ENCODE measurements at places on chromosomes 7 and 10.

DNA sequence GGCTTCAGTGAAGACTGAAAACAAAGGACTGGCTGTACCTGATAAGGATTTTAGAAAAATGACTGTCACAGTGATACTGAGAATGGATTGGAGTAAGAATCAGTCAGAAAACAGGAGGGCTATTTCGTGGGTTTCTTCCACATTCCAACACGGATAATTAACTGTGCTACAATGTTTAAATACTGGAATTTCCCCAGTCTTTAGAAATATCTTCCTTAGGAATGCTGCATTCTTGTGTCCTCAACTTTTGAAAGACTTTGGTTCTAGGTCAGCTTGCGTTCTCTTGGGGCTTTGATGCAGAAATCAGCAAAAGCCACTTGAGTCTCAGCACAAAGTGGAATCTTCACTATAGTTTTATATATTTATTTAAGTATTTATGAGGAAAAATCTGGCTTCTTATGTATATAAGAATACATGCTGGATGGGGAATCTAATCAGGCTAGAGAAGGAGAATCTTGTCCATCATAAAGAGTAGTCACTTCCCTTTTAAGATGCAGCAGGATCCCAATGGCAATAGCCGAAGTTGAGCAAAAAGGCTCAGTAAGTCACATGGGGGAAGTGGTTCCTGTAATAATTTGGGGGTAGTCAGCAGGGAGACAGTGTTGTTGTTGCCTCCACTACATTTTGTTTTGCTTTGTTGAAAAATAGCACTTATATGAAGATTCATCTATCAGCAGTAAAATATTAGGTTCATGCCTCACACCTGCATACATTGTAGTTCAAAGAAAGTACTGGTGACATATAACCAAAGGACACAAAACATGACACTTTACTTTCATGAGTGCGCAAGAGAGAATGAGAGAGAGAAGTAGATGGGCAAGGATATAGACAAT lies 86.0 kb downstream of the CH25H start:
- no peak for DNase-seq

- DNase-seq = no peak
Measured at GRCh38 chr10:104316321-104317099, 21.8 kb downstream of the ITPRIP start.

GRCh38 chr7:34425194-34425593 lies 232.8 kb upstream of the NPSR1 start:
- DNase-seq = no peak

- DNase-seq = no peak
Measured at GRCh38 chr10:60042262-60042661, 135.9 kb upstream of the CCDC6 start.

DNA sequence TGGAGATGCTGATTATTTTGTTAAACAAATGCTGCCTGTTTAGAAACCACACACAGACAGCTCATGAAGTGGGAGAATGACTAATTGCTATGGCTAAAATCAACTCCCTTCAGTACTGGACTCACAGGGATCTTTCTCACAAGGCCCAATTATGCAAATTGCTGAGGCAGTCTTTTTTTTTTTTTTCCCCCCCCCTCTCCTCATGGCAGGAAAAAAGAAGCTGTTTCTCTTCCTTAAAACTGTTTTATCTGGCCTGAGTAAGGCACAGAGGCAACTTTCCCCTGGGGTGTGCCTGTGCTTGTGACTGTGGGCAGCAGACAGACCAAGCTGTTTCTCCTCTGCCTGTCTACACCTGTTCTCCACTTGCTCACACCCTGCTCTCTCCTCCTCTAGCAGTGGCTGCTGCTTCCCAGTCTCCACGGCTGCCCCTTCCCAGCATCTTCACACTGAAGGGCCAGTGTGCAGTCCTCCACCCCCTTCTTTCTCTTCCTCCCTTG lies 65.4 kb upstream of the STEAP1B start:
- DNase-seq = no peak

- no peak for DNase-seq
Measured at GRCh38 chr10:20407357-20407756, 489.8 kb downstream of the NEBL start.

DNA sequence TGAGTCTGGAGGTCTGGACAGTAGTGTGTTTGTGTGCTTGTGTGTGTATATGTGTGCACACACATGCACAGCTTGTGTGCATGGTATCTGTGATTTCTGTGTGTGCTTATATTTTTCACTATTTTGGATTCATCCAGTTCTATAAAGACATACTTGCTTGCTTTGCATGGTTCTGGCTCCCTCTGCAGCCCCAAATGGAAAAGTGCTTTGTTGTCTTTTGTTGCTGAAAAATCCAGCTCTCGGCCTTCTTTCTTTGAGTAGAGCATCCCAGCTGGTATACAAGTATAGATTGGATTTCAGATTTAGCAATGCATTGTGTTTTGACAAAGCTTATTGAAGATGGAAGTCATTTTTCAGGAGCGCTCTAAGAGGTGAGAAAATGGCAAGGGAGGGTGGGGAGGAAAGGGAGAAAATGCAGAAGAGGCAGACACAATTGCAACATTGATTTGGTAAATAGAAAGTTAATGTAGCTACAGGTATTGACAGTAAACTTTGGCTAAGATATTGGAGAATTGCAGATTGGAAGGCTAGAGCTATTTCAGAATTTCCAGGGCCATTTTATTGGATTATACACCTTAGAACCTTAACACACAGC lies 333.9 kb downstream of the AUTS2 start:
- DNase-seq = no peak

DNA sequence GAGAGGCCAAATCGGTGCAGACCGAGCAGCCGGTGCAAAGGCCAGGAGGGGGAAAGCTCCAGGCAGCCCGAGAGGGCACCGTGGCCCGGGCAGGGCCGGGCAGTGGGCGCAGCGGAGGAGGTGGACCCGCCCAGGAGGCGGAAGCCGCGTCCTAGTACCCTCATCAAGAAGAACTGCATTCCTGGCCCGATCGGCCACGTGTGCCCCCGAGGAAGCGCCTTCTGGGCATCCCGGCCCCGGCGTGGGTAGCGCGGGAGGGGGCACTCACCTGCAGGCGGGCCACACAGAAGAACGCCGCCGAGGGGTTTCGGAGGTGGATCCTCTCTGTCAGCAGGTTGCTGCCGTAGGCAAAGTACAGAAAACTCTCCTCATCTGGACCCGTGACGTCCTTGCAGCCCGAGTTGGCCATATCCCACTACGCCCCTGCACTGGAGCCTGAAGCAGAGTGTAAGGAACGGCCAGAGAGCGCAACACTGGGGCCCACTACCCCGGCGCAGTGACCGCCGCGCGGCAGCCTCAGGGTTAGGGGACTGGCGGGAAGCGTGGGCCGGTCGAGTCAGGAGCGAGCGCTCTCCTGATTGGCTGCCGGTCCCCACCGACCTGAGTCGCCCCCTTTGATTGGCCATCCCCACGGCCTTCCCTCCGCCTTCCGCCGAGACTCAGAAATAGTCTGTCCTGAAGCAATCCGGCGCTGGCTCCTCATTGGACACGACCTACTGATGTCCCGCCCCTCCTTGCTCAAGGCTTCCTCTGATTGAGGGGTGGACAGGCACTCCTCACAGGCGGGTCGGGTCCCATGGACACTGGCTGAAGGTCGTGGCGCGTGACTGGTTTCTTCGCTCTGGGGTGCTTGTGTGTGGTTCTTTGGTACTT lies at the start of gene GGCT:
GGCT (minus strand) TSS at position 529 of the 873 bp plus-strand sequence; CDS start at position 409, 120 bp downstream.
- DNase-seq = peak; percentile 94

GRCh38 chr10:87918254-87918859 lies 54.9 kb downstream of the PTEN start:
- DNase-seq = no peak

DNA sequence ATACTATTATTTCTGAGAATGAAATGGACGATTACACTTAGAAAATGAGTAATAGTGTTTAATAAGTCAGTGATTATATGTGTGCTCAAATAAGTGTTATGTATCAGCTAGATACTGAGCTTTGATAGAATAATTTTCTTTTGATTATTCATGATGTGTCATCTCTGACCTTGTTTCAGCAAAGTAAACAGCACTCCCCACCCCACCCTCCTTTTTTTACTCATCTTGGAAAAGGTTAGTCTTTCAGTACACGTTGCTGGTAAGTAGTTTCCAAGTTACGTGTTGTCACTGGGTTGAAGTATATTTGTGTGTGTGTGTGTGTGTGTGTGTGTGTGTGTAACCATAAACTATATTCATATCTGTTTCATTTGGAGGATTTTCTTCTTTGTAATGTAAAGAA lies 84.1 kb downstream of the GNAI1 start:
- no peak for DNase-seq

DNA sequence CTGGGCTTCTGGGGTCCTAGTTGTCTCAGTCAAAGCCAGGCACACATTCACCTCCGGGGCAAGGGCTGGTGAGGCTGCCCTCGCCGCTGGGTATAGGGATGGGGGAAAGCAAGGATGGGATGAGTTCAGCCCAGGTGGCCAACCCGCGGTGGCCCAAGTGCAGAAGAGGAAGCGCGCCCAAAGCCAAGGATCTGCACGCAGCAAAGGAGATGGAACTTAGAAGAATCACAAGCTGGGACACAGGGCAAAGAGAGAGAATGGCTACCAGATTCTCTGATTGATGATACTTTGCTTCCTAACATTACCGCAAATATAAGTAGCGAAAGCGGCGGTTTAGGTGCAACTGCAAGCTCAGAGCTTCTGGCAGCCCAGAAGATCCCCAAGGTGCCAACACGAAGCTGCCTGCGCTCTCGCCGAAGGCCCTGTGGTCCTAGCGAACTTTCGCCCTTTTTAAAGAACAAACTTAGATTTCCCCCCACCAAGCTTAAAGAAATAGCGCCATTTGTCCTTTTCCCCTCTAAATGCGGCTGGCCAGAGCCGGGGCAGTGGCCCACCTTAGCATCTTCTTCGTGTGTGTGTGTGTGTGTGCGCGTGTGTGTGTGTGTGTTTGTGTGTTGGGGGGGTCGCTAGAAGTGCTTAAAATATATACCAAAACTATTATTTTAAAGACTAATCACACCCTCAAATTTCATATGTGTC lies 927 bp upstream of the MKX start:
- DNase-seq = peak; percentile 6

DNA sequence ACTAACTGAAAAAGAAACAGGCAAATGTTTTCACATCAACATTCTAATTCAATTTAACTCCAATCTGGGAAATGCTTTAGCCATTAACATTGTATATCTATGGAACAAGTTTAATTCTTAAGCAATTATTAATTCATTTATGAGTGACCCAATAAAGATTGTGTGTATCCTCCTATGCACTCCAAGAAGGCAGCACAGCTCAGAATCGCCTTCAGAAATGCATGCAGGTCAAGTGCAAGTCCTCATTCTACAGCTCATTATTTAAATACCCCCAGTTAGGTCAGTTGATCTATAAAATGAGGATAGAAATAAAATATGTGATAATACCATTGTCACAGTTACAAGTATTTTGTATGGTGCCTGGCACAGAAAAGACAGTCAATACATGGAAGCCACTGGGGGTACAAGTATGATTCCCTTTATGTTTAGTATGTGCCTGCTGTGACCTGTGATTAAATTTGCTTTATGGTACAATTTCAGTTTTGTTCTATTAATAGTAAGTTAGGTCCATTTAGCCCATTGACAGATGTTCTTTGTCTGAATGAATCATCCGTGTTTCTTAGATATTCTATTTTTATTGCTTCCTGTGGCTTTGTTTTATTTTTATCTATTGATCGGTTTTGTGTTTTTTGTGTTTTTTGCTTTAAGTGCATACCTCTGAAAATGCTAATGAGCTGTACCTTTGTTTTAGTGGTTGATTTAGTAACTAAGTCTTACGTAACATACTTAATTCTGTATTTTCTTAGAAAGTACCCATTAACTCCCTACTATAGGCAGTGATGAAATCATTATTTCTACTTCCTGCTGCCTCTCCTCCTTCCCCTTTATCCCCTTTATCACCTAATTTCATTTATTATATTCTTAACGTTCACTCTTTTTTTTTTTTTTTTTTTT lies 42.8 kb downstream of the CPXM2 start:
- no peak for DNase-seq

GRCh38 chr10:76398043-76398710 lies 966.8 kb downstream of the LRMDA start:
- DNase-seq = no peak

DNA sequence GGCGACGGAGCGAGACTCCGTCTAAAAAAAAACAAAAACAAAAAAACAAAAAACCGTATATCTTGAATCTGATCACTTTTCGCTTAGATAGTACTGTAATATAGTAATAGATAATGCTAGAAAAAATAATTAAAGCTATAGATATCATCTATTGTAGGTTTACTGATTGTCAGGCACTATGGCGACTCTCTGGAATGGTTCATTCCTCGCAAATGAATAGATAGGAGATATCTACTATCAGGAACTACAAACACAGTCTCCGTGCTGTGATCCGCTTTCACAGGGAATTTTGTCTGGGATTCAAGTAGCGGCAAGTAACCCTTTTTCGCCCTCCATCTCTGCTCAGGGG lies 342 bp upstream of the MEIG1 start:
- DNase-seq = no peak

DNA sequence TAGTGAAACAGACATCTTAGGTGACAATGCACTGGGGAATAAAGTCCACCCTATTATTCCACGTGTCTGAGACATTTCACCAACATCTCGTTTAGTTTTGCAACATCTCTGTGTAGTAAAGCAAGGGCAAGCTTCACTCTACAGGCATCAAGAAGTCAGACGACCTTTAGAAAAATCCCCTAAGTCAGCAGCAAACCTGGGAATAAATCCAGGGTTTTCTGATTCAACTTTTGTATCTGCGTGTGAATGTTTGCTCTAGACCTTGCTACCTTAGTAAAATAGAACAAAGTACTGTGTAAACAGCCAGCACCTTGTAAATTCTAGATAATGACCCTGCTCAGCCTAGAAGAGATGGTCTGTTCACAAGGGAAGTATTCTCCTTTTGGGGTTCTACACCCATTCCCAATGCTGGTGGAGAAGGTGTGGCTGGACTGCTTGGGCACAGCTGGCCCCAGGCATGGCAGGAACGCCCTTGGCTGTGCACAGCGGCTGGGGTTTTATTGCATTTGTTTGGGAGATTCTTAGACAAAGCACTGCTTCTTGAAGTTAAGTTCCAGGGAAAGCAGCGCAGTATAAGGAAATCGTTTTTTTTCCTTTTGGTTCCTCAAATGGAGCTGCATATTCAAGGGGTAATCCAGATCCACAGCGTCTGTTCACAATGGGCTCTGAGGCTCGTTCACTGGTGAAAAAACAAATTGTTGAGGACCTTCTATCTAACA lies 38.3 kb upstream of the GALNTL5 start:
- DNase-seq = no peak

GRCh38 chr10:29005988-29006387 lies 282.9 kb upstream of the LYZL1 start:
- DNase-seq = no peak

- DNase-seq = no peak
Measured at GRCh38 chr10:122236690-122237306, 34.3 kb upstream of the BTBD16 start.

- no peak for DNase-seq
Measured at GRCh38 chr7:132574223-132574622, 2.0 kb downstream of the PLXNA4 start.

DNA sequence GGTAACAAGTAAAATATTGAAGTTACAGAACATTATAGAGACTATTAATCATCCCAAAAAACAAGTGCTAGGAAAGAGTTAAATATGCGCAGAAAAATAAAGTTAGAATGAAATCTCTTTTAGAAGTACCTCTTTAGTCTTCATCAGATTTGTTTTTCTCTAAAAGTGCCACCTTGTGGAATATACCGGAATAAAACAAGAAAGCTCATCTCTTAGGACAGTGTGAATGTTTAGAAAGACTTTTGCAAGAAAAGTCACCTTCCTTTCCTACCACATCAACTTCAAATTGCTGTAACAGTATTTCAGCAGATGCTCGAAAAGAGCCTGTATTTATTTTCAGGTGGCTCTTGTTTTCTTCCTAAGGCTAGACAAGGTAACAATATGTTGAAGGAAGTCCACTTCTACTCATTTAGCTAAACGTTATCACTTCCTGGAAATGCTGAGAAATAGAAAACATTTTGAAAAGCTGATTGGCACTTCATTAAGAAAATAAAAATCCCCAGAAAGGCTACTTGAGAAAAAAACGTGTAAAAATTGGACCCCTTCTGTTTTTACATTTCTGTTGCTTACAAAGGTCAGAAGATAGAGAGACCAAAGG lies 19.8 kb upstream of the FAM133B start:
- DNase-seq = no peak

All from stimulated activated CD4-positive, alpha-beta T cell treated with anti-CD3 and anti-CD28 coated beads, Interleukin-12 subunit alpha, Interleukin-12 subunit beta, amount 100 ng/mL, for 4 hours (primary cell).